Renal cortex interstitium (tissue), 15 donors: ENCODE measurements at places on chromosomes 5 and 9. TPM values are rescaled to one million over a fixed set of nuclear protein-coding genes. Genes with fewer than 3 reads are reported as not detected.

PROB1 gene
- 2.4 TPM for polyA plus RNA-seq

SLC1A3 gene
- 1.9 TPM for polyA plus RNA-seq

IFNA21 gene
- not detected for polyA plus RNA-seq

MED10 gene
- polyA plus RNA-seq = 38.6 TPM

PARP8 gene
- polyA plus RNA-seq = 16.3 TPM

SPINK6 gene
- not detected for polyA plus RNA-seq

PLPP1 gene
- 96.4 TPM for polyA plus RNA-seq

PLPP7 gene
- polyA plus RNA-seq = 2.6 TPM

TRPM6 gene
- polyA plus RNA-seq = 1.4 TPM

GABRA1 gene
- polyA plus RNA-seq = not detected

FLT4 gene
- polyA plus RNA-seq = 34.1 TPM

TEX48 gene
- polyA plus RNA-seq = not detected
